ENCODE measurements at places on chromosomes 13 and 19. TPM values are rescaled to one million over a fixed set of nuclear protein-coding genes. Genes with fewer than 3 reads are reported as not detected.
A peak's percentile ranks its signal among the peaks of the same experiment; 100 is the strongest.

DNA sequence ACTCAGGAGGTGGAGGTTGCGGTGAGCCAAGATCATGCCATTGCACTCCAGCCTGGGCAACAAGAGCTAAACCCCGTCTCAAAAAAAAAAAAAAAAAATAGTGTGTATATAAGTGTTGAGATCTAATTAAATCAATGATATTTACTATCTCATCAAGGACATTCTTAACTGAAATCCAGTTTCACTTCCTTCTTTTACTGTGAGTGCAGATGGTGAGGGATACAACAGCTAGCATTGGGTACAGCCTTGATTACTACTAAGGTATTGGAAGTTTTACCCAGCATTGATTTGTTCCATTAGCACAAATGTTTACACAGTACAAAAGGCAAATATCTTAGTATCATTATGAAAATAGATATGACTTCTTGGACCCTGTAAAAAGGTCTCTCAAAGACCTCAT, 546.6 kb downstream of the KCTD12 start:
- no peak for DNase-seq

The SOX1 gene
- total RNA-seq: not detected

The CD33 gene
- 1.0 TPM for total RNA-seq

- no peak for DNase-seq
Observed at GRCh38 chr19:6362351-6362801, 1.0 kb downstream of the CLPP start.

GRCh38 chr13:38879278-38879677, 111.4 kb downstream of the STOML3 start:
- DNase-seq: no peak

GRCh38 chr19:2495130-2495641, 19.3 kb downstream of the GADD45B start:
- DNase-seq: peak; percentile 93

- DNase-seq: no peak
Observed at GRCh38 chr13:78045916-78046315, 127.3 kb upstream of the EDNRB start.

- peak; percentile 70 for DNase-seq
Observed at GRCh38 chr19:12913011-12913561, 6.0 kb downstream of the SYCE2 start.

The PTGIR gene
- 2.4 TPM for total RNA-seq

DNA sequence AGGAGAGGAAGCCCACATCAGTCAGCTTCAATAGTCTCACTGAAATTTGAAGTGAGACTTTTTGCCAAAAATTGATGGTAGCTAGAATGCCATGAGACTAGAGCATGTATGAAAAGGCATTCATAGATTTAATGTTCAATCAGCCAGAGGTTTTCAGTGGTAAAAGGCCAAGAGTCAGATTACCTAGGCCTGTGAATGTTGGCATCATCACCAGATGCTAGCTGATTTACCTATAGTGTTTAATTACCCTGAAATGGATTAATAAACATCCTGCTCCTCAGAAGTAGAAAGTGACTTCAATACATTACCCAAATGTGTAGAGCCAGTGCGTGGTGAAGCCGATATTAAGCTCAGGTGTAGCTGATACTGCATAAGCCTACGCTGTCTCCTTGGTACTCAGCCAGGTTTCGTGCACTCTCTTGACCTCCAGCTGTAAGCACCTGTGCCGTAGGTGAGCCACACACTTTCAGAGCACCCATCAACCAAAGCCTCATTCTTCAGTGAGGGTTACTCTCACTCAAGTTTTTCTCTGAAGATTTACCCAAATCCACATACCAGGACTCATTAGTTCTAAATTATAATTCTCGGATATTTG, 1140.3 kb upstream of the SLC10A2 start:
- DNase-seq: no peak

DNA sequence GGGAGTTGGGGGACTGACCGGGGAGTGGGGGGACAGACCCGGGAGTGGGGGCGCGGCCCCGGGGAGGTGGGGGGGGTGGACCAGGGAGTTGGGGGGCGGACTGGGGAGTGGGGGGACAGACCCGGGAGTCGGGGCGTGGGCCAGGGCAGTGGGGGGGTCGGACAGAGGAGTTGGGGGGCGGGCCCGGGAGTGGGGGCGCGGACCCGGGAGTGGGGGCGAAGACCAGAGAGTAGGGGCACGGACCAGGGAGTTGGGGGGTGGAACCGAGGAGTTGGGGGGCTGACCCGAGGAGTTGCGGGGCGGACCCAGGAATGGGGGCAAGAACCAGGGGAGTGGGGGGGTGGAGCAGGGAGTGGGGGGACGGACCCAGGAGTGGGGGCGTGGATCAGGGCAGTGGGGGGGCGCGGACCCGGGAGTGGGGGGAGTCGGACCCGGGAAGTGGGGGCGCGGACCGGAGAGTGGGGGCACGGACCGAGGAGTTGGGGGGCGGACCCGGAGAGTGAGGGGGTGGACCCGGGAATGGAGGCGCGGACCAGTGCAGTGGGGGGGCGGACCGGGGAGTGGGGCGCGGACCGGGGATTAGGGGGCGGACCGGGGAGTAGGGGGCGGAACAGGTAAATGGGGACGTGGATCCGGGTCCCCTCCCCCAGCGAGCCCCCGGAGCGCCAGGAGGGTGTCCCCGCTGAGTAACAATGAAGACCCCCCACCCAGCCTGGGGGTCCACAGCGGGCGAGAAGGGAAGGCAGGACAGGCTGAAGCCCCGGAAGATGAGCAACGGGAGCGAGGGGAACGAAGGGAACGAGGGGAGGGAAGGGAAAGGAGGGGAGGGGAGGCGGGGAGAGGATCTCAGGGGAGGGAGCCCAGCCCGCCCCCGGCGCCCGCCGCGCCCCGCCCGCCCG, 589 bp downstream of the R3HDM4 start:
- no peak for DNase-seq

DNA sequence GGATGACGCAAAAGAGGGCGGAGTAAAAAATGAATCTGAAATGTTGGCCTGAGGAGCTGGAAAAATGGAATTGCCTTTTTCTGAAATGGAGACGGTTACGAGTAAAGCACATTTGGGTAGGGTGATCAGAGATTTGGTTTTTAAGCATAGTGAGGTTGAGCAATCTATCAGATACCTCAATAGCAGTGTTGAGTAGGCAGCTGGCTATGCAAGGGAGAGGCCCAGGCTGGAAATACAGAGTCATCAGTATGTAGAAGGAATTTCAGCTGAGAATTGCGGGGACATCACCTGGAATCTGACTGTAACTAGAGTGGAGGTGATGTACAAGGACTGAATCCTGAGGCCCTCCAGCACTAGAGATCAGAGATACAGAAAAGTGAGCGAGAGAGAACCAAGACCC, 224.8 kb downstream of the LMO7 start:
- no peak for DNase-seq

The ZNF222 gene
- 2.9 TPM for total RNA-seq

- peak; percentile 77 for DNase-seq
Observed at GRCh38 chr19:43446746-43447489, 18.5 kb downstream of the LYPD3 start.

- DNase-seq: no peak
Observed at GRCh38 chr13:98111168-98112098, 31.5 kb upstream of the FARP1 start.

DNA sequence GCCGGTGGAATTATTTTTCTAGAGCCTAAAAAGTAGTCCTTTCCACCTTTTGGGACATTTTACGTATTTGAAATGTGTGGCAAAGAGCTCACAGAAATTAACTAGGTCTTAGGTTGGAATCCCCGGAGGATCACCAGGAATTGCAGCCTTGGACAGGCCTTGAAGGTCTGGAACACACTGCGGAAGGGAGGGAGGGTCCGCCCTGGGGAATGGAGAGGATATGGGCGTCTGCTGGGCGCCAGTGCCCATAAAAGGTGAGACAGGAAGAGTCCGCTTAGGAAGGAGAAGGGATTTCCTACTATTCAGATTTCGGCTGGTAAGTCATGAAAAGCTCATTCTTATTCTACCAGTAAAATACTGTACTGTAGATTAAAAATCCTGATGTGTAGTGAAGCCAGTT, 111.9 kb downstream of the COL4A2 start:
- DNase-seq: no peak

DNA sequence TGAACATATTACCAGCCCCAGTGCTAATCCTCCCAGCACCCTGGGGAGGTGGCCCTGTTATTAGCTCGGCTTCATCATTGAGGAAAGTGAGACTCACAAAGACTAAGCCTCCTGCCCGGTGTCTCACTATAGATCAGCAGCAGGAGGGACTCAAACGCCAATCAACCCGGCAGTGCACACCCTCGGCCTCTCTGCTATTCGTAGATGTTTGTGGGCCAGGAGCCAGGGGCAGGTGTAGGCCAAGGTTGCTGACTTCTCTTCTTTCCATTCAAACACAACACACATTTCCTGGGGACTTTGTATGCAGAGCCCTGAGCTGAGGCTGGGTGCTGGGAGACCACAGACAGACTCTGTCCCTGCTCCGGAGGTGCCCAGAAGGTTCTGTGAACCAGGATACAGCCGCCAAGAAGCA, 9.4 kb upstream of the SBK3 start:
- no peak for DNase-seq

DNA sequence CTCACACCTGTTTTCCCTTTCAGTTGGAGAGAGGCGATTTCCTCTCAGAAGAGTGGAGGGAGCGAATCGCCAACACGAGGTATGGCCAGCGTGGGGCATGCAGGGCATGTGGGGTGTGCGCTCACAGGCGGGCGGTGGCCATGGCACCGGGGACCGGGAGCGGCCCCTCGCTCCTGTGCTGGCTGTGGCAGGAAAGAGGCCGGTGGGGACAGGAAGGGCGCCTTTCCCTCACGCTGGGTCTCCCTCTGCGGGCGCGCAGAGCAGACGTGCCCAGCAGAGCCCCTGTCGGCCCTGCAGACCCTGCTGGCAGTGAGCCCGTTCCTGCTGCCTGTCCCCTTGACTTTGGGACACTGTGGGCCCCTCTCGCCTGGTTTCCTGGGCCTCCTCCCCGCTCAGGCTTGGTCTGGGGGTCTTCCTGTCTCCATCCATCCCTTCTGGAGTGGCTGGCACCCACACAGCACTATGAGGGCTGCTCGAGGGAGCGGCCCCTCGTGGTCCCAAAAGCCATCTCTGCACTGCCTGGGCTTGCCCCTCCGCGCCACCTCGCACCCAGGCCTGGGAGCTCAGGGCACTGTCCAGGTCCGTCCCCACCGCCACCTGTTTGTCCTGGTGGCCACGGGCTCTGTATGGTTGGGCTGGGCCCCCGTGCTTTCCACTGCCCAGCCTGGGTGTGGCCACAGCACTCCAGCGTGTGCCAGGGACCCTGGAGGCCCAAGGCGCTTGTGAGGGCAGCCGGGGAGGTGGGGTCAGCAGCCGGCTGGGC, 36.1 kb downstream of the PLEKHJ1 start:
- no peak for DNase-seq

DNA sequence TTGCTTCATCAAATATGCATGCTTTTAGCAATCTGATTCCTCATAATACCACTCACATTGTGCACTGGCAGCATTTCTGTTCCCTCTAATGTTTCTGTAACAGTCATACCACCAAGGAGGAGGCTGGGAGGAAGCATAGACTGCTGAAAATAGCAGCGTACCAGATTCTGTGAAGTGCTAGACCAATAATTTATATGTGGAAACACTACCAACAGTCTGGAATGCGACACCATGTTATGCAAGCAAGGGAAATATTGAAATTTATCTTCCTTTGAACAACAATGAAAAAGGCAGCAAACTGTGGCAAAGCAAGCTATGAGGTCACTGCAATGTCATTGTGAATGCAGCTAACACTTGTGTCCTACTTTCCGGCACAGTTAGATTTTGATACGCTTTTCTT, 1388.0 kb downstream of the EFNB2 start:
- DNase-seq: no peak

DNA sequence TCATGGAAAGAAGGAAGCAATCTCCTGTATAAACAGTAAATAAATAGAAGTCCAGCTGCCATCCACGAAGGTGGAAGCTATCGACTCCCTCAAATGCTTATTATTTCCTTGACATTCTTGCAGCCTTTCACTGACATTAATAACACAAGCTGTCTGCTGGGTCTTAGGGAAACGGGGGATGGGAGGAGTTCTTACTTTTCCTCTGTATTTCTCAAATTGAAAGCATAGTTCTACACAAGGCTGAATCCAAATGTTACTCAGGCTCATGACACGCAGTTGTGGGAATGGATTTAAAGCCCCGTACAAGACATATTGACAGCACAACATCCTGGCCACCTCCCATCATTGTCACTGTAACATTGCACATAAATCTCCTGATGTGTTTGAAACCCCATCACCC, 4.0 kb downstream of the SERPINE3 start:
- no peak for DNase-seq

The CABP5 gene
- not detected for total RNA-seq

DNA sequence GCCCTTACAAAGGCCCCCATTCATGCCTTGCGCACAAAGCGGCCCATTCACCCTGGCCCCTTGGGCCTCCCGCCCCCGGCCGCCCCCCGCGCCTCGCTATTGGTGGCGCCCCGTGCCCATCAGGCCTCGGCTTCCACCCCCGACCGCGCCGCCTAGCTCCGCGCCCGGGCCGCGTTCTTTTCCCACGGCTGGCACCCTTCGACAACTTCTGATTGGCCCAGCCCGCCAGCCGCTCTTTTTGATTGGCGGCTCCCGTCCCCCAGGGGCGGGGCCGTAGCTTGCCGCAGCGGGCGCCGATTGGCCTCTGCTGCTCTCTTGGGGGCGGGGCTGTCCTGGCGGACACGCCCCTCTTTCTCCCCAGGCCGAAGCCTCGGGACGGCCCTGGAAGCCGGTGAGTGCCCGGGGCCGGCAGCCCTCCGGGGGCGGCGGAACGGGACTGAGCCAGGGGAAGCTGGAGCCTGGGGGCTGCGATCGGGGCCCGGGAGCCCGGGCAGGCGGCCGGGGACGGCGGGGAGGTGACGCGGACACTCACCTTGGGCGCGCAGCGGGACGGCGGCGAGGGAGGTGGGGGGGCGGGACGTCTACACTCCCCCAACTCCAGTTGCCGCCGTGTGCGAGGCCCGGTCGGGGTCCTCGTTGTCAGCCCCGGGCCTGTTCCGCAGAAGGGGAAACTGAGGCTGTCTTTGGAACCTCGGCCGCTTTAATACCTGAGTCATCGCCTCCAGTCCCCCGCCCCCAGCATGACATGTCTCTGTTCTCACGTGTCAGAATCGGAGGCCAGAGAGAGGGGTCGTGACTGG, at the start of gene MYH14:
MYH14 (plus strand) TSS at position 342 of the 800 bp plus-strand sequence. CDS start 6,744 bp downstream, outside the sequence.
- DNase-seq: peak; percentile 90

GRCh38 chr19:20276011-20276731, 109.2 kb downstream of the ZNF486 start:
- DNase-seq: no peak

The SLAIN1 gene
- 1.6 TPM for total RNA-seq

DNA sequence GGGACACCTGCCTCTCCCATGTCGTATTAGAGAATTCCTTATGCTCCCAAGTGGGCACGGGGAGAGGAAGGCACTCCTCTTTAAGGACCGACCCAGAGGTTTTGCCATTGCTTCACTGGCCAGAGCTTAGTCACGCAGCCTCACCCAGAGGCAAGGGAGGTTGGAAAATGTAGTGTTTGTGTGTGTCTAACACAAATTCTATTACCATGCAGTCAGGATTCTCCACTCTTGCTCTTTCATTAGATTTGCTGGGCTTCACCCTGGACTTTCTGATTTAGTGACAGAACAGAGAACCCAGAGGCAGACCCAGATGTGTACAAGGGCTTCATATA, 14.6 kb upstream of the NCCRP1 start:
- no peak for DNase-seq

All from mucosa of descending colon (tissue), 3 donors.